Fibroblast of skin of back (primary cell): ENCODE measurements at places on chromosomes 7 and 10.
A peak's percentile ranks its signal among the peaks of the same experiment; 100 is the strongest.

DNA sequence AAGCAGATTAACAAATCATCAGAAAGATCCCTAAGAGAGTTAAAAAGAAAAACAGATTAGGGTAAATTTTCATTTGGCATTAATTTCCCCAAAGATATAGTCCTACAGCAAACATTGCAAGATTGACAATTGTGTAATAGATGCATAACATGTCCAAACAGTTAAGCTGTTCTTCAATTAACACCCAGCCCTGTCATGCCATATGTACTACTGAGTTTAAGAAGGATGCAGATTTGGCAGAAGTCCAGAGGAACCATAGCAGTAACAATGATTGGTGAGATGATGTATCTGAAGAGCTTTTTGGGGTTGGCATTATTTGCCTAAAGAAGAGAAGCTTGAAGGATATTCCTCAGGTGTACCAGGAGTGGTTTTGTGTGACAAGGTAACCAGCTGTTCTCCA, 287.6 kb downstream of the LRMDA start:
- DNase-seq: no peak

DNA sequence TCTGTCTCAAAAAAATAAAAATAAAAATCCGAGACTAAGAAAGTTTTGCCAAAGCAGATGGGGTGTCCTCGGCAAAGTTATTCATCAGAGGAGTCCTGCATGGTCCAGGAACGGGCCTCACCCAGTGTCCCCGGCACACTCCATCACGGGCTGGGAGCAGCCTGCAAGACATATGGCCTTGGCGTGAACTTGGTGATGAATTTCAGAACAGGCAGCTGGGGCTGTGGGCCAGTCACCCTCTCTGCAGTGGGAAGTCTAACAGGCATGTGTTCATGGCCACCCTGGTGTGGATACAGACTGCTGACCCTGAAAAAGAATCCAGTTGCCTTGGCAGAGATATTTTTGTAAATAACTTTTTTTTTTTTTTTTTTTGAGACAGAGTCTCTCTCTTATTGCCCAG, 34.7 kb downstream of the NPTX2 start:
- no peak for DNase-seq

GRCh38 chr10:50367732-50368131, 116.4 kb upstream of the ASAH2 start:
- DNase-seq: peak; percentile 37

DNA sequence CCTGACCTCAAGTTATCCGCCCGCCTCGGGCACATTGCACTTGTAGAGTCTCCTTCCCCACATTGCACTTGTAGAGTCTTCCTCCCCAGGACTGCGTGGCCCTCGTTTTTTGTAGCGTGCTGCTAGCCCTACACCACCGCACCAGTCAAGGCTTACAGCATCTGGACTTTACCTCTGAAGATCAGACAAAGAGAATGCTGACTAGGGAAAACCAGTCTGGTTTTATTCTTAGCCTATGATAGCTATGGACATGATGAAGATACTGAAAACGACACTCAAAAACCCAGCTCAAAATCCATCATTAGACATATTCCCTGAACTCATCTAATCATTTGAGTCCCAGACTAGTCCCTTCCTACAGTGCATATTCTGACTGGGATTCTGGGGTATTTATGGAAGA, 71.9 kb upstream of the AKR1E2 start:
- DNase-seq: no peak
